Heart left ventricle (tissue), 16 donors: ENCODE measurements at places on chromosomes 12 and 14. TPM values are rescaled to one million over a fixed set of nuclear protein-coding genes. Genes with fewer than 3 reads are reported as not detected.

The TPPP2 gene
- 2.8 TPM for total RNA-seq

The SLC5A8 gene
- total RNA-seq = not detected

The COL2A1 gene
- total RNA-seq = not detected

The PRB2 gene
- not detected for total RNA-seq

The INF2 gene
- total RNA-seq = 26.0 TPM

The GPR68 gene
- 0.37 TPM for total RNA-seq

The IPO8 gene
- 35.5 TPM for total RNA-seq

The OVCH1 gene
- not detected for total RNA-seq

The RNASE7 gene
- not detected for total RNA-seq

The PIWIL1 gene
- not detected for total RNA-seq

The SCNN1A gene
- total RNA-seq = 0.58 TPM

The HVCN1 gene
- total RNA-seq = 9.4 TPM

GRCh38 chr12:26056335-26056734 is 68.5 kb downstream of the BHLHE41 start:
- DNase-seq = no peak

DNA sequence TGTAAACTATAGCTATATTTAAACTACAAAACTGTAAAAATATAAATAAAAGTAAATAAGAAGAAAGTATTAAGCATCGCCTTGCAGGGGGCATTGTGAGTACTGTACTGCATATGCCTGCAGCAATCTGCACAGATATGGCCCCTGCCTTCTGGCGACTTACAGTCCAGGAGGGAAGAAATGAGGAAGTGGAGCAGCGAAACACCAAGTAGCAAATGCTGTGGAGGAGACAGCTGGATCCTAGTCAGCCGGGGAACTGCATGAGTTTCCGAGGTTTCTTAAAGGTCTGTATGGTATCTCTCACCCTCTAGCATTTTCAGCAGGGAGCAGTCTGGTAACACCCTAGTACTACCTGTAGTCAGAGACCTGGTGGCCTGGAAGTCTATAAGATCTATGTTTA is 256.9 kb downstream of the CACNA1C start:
- DNase-seq = no peak

DNA sequence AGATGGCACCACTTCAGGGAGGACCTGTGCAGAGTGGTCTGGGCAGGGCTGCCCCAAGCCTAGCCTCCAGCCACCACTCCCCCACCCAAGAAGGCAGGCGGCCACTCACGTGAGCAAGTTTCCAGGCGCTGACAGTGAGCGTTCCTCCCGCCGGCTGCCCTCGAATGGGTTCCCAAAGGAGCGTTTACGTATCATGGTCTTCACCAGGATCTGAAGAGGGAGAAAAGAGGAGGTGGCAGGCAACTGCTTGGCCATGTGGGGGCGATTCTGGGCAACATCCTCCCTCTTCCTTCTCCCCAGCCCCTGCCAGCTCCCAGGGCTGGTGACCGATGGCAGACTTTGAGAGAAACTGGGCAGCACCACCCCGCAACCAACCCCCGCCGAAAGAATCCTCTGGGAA is 35.1 kb downstream of the P2RX4 start:
- no peak for DNase-seq

GRCh38 chr14:78164226-78164853 is 5.8 kb upstream of the NRXN3 start:
- DNase-seq = no peak

GRCh38 chr12:122003651-122004611 is 17.8 kb upstream of the BCL7A start:
- DNase-seq = peak; percentile 47

- DNase-seq = no peak
These were observed 24.3 kb downstream of the MAPK1IP1L start for GRCh38 chr14:55075628-55076175.

DNA sequence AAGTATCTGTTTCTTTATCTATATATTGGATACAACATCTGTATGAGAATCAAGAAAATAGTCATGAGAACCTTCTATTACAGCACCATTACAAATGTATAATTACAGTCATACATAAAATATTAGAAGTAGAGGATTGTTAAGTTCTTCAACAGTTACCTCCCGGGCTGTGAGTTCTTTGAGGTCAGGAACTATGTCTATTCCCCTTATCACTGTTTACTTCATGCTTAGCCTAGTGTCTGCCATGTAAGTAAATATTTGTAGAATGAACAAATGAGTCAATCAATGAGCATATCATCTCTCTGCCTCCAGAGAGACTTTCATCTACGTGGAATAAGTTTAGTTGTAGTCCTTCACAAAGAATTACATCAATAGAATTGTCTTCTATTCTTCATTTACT is 47.2 kb downstream of the PUS7L start:
- DNase-seq = no peak

GRCh38 chr12:72075891-72076557 is 137.4 kb downstream of the TPH2 start:
- DNase-seq = no peak

DNA sequence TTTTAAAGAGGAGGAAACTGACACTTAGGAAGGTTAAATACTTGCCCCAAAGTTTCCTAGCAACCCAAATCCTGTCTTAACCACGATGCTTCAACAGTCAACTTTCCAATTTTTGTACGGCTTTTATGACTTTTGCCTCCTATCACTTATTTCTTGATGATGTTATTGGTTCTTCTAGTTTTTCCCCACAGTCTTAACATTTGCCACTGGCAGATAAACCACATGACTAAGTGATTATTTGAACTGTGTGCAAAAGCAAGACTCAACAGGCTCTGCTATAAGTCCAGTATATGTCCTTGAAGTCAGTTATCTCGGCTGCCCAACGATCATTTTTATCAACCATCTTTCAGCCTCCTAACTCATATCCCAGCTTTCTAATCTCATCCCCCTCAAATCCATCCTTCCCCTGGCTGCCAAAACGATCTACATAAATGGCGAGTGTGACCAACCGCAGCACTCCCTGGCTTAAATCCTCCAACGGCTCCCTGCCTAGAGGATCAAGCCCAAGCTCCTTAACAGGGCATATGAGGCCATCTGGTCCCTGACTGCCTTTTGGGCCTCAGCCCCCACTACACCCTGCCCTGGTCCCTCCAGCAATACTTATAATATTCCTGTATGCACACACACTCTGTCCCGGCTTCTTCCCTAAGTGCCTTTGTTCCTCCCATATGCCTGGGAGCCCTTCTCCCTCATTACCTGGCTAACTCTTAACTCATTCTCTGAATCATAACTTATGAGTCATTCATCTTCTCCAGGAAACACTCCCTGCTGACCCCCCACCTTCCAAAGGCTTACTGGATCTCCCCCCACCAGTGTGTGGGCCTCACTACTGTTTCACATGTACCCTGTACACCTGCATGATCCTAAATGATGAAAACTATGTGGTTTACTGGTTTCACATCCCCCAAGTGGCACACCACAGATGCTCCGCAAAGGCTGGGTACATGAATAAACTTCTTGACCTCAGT is 8.8 kb downstream of the VPS37B start:
- DNase-seq = no peak

DNA sequence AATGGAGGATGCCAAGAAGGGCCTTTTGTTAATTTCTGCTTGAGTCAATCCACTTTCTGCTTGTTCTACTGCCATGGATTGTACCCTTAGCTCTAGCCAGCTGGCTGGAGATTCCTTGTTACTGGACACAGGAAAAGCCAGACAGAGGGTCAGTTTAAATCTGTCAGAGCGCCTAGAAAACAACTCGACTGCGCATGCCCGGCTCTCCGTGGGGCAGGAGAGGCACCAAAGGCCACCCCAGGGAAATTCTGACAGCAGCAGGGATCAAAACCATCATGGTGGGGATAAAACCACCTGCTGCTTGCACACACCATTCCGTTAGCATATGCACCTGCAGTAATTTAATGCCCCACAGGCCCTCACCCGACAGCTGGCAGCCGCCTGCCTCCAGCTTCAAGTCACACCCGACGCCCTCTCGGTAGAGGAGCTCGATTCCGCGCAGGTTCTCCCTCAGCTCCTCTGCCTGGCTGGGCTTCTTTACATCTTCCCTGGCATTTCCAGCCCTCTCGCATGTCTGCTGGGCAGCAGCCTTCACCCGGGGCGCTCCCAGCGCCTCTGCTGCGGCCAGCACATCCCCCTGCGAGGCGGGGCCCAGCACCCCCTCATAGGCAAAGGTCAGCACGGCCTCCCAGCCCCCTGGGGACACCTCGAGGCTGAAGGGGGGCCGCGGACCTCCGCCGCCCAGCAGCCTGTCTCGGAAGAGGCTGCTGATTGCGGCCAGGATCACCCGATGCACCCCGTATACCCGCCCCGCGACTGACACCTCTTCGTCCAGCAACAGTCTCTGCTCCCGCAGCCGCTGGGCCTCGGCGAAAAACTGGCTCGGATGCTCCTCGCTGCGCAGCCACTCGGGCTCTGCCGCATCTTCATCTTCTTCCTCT is 1.0 kb downstream of the KLHL33 start:
- peak; percentile 66 for DNase-seq

DNA sequence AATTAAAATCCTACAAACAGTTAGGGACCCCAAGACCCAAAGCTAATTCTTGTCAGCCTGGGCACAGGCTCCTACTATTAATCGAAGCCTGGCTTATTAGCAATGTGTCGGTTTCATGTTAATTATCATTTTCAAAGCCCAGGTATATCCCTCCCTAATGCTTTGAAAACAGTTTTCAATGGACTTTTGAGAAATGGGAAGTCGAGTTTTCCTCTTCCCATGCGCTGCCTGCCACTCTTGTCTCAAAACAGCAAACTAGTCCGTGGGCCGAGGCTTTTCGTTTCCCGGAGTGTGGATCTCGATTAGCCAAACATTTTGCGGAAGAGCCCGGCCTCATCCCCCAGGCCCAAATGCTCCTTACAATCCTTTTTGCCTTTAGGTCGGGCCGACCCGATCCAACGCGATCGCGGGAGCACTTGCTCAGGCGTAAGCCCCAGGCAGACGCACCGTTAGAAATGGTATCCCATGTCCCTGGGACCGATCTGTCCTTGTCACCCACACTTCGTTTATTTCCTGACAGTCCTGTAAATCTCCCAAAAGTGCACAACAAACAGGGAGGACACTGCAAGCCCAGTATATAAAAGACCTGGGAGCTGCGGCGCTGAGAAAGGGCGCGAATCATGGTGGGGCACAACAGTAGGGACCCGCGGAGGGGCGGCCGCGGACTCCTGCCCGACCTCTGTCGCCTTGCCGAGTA is 1.5 kb downstream of the SIX6 start:
- DNase-seq = no peak

- no peak for DNase-seq
These were observed 2.1 kb upstream of the DNAJC22 start for GRCh38 chr12:49344486-49345050.

- no peak for DNase-seq
These were observed 52.6 kb downstream of the GPHB5 start for GRCh38 chr14:63266106-63266505.

GRCh38 chr12:3958534-3958933 is 85.3 kb upstream of the PARP11 start:
- no peak for DNase-seq

DNA sequence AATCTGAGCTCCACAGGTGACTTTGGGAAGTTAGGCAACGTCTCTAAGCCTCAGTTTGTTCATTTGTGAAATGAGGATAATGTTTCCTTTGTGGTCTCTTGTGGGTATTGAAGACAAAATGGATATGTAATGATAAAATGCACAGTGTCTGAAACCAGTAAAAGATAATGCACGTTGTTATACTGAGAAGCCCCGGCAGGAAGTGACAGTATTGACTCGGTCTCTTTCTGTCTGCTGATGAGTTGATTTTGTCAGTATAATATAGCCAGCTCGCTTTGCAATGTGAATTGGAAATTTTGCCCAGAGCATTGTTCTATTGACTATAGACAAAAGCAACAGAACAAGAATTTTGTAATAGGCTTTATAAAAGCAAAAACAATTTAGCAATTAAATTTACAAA is 49.2 kb upstream of the SLC38A1 start:
- DNase-seq = no peak

DNA sequence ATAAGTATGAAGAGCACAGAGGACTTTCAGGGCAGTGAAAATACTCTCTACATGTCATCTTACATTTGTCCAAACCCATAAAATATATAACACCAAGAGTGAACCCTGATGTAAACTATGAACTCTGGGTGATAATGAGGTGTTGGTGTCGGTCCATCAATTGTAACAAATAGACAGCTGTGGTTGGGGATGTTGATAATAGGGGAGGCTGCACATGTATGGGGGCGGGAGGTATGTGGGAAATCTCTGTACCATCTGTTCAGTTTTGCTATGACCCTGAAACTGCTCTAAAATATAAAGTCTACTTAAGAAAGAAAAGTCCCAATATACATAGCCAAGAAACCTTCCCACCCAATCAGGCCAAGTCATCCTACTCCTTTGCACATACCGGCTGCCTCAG is 88.5 kb downstream of the GPR135 start:
- DNase-seq = no peak

GRCh38 chr14:40394634-40395340 is 962.6 kb upstream of the FBXO33 start:
- DNase-seq = no peak

GRCh38 chr12:64687816-64688215 is 71.4 kb downstream of the GNS start:
- DNase-seq = no peak

GRCh38 chr12:110010853-110011723 is 11.9 kb downstream of the ANKRD13A start:
- DNase-seq = no peak

DNA sequence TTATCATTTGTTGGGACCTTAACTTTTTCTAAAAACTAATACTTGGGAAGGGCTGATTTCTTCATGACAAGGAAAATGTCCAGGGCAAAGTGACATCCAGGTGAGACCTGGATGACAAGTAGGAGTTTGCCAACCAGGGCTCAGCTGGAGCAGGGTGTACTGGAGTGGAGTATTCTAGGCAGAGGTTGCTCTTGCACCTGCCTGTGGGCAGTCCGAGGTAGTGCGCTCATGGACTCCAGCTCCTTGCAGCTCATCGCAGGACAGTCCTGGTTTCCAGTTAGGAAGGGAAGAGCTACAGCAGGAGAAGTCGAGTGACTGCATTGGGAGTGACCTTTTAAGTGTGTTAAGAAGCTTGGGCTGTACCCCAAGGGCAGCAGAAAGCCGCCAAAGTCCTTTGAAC is 175.9 kb downstream of the PELI2 start:
- no peak for DNase-seq

GRCh38 chr12:3090240-3091037 is 13.3 kb downstream of the TSPAN9 start:
- no peak for DNase-seq

- DNase-seq = no peak
These were observed 373.6 kb downstream of the EMP1 start for GRCh38 chr12:13570005-13570694.

- no peak for DNase-seq
These were observed 24.2 kb downstream of the CRACR2A start for GRCh38 chr12:3728686-3729085.

DNA sequence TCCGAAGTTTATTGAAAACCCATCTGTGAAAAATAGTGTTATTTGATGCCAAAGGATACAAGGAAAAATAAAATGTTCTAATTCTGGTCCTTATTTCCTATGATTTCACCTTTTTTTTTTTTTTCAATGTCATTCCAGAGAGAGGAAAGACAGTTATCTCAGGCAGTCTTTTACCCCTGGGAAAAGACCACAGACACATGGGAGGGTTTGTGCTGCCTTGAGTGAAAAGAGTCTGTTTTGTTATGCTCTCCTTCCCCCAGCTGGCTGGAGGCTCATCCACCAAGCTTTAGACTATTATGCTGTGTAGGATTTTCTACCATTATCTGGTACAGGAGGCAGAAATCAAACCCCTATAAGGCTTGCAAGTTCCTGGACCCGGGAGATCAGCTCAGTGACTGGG is 151.8 kb downstream of the CRADD start:
- DNase-seq = no peak
